Activated T-helper 1 cell treated with Interleukin-2 at 50 U/mL for 16 hours (primary cell): ENCODE measurements at places on chromosomes 3 and 15.

DNA sequence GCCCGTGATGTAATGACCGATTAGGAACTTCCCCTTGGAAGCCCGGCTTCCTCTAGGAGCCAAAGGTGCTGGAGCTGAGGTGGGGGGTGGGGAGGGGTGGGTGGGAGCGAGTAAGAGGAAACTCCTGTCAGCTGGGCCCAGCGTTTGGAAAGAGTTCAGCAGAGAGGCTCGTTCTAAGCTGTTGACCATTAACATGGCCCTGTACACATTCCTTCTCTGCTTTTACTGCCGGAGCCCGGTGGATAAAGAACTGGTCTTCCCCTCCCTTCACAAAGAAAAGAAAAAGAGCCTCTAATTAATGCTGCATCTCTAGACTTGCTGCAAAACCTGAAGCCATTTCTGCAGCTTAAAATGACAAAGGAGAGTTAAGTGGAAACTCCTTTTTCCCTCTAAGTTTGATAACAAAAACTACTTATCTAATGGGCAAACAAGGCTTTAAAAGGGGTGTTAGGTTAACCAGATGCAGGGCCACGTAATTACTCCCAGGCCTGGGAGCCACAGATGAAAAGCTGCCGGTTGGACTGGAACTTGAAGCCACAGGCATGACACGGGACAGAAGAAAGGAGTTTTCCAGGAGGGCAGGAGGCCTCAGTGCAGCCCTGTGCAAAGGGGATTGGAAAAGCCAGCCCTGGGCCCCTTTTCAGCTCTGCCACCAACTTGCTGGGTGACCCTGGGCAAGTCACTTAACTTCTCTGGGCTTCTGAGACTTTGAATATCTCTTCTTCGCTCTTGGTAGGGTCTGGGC is 71.3 kb downstream of the SMAD6 start:
- no peak for DNase-seq

- no peak for DNase-seq
Measured at GRCh38 chr3:167394003-167394402, 13.9 kb upstream of the ZBBX start.

- DNase-seq: no peak
Measured at GRCh38 chr3:24156466-24156865, 211.4 kb downstream of the NR1D2 start.

DNA sequence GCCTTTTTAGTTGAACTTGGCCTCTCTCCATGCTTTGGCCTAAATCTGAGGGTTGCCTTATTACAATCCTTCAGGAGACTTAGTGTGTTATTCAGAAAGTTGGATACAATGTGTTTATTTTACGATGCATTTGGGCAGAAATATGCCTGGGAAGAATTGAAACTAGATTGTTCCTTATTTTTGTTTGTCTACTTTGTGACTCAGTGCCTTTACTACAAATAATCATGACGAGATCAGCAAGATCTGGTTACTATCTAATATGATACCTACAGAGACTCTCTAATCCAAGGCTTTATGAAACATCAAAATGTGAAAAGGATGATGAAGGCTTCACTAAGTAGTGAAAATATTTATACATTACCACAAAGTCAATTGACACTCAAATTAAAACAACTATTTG is 82.2 kb downstream of the RBMS3 start:
- no peak for DNase-seq

DNA sequence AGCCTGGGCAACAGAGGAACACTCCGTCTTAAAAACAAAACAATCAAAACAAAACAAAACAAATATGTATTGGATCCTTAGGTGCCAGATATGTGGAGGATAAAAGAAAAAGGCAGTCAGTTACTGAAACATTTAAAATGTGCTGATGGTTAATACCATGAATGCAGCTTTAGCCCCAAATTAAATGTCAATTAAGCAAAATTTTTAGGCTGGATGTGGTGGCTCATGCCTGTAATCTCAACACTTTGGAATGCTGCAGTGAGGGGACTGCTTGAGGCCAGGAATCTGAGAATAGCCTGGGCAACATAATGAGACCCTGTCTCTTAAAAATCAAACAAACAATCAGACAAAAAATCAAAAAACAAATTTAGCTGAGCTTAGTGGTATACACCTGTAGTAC is 8.5 kb upstream of the CHMP2B start:
- no peak for DNase-seq

GRCh38 chr15:34160735-34161134 is 49.2 kb downstream of the KATNBL1 start:
- no peak for DNase-seq

- no peak for DNase-seq
Measured at GRCh38 chr3:173799060-173799816, 401.7 kb downstream of the NLGN1 start.

DNA sequence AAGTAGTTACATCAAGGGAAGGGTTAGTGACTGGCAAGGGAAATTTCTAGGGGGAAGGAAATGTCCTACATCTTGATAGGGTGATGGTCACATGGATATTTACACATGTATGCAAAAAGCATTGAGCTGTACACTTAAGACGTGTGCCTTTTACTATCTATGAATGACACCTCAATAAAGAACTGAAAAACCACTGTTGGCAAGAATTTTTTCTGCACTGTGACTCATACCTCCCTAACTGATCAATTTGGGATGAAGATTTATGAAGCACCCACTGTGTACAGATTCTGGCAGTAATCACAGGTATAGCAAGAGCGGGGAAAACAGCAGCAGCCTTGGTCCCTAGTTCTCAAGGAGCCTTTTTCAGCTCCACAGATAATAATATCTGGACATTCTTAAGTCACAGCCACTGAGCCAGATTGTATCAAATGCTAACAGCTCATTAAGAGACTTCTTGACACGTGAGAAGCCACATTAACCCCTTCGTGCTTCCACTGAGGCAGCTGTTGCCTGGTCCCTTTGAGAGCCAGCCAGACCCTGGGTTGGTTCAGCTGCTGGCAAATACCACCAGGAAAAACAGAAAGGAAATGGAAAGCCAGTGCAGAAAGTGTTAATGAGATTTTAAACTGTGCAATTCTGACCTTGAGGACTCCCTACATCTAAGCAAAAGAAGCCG is 32.0 kb upstream of the GALNT15 start:
- DNase-seq: no peak

- no peak for DNase-seq
Measured at GRCh38 chr15:92636908-92637481, 18.6 kb downstream of the FAM174B start.

DNA sequence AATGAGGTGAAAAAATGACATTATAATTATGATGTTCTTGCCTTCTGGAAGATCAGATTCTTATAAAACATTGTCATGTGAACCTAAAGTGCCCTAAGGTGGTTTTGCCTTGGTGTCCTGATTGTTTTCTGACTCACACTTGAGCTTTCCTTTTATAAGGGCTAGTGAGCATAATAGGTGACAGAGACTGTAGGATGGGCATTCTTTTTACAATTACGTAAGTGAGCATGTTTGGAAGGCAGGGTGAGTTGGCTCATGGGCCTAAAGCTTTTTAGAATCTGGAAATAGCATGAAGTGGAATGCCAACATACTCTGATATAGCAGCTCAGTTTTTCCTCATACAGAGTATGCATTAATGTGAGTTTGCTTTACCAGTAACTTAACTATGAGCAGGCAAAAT is 41.2 kb downstream of the CRYBG3 start:
- DNase-seq: no peak

- DNase-seq: no peak
Measured at GRCh38 chr15:94917068-94917467, 685.7 kb downstream of the MCTP2 start.

DNA sequence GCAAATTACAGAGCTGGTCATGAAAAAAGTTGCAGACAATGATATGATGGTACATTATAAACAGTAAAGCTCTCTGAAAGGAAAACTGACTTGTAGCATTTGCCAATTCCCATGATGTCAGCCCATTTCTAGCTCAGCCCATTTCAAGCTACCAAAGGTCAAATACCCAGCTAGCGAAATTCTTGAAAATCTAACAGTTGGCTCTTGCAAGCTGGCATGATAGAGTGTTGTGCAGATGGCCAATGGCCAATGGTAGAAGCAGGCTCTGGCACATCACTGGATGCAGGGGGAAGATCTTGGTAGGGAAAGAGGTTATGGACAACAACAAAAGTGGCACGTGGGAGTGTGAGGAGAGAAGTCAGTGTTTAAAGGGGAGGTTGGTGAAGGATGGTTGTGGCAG is 36.7 kb downstream of the RASGRF1 start:
- no peak for DNase-seq

DNA sequence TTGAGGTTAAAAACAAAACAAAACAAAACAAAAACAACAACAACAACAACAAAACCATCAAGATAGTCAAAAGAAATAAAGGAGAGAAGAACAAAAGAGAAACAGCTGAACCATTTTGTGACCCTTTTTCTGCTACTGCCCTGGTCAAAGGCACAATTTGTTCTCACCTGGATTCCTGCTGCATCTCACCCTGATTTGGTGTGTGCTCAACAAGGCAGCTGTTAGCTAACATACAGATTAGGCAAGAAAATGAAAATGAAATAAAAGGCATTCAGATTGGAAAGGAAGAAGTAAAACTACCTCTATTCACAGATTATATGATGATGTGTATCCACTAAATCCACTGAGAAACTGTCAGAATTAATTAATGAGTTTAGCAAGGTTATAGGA is 28.7 kb upstream of the XIRP1 start:
- no peak for DNase-seq

DNA sequence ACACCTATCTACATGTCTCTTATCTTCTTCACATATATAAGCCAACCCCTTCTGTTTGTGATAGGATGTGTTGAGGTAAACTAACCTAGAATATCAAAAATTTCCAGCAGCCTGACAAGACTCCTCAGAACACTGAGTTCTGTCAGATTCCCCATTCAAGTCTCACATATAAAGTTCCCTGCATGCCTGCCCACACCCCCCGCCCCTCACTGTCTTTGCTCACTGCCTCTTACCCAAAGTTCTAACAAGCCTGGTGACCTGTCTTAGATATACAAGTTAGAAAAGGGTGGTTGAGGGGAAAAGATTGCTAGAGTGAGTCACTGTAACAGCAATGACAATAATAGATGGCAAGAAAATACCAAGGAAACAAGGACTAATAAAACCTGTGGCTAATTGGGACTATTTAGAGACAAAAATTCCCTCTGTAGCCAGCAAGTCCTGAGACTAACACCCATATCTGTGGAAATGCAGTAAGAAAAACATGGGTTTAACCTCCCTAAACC is 40.1 kb downstream of the FBXO22 start:
- DNase-seq: no peak

- no peak for DNase-seq
Measured at GRCh38 chr3:129036222-129037092, 24.1 kb upstream of the GP9 start.

DNA sequence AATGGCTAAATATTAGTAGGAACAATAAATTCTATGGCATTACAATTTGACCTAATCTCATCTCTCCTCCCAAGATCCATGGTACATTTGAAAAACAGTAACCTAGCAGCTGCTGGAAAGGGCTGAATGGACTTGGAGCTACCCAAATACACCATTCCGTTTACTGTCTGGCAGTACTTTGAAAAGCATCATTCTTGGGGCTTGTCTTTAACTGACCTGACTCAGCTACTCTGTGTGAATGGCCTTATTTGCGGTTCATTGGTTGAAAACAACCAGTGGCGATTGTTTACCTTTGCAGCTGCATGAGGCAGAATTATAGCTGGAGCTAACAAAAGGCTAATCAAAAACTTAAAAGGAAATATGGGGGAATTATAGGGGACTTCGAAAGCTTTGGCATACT is 311.2 kb upstream of the MCTP2 start:
- no peak for DNase-seq

- no peak for DNase-seq
Measured at GRCh38 chr3:119690043-119690656, 12.7 kb upstream of the CFAP91 start.
